ENCODE measurements at places on chromosomes 3 and 15. TPM values are rescaled to one million over a fixed set of nuclear protein-coding genes. Genes with fewer than 3 reads are reported as not detected.

Gene TGM5
- 0.38 TPM for total RNA-seq

Gene LARP6
- total RNA-seq = 8.9 TPM

Gene USP13
- 17.2 TPM for total RNA-seq

Gene NMD3
- 98.5 TPM for total RNA-seq

Gene STRC
- 5.1 TPM for total RNA-seq

Gene MAP2K5
- 15.2 TPM for total RNA-seq

Gene CILP
- 9.2 TPM for total RNA-seq
